CD8-positive, alpha-beta memory T cell (primary cell): ENCODE measurements at places on chromosomes 2 and 18.
A peak's percentile ranks its signal among the peaks of the same experiment; 100 is the strongest.

DNA sequence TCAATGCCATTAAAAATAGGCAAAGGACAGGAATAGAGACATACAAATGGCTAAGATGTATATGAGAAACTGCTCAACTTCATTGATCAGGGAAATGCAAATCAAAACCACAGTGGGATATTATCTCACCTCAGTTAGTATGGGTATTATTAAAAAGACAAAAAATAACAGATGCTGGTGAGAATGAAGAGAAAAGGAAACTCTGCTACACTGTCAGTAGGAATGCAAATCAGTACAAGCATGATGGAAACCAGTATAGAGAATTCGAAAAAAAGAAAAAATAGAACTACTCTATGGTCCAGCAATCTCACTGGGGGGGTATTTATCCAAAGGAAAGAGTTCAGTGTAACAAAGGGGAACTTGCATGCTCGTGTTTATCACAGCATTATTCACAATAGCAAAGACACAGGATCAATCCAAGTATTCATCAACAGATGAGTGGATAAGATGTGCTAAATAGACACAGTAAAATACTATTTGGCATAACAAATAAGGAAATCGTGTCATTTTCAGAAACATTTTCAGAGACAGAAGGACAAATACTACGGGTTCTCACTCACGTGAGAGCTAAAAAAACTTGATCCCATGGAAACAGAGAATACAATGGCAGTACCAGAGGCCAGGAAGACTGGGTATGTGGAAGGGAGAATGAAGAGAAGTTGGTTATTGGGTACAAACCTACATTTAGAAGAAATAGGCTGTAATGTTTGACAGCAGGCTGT is 60.6 kb downstream of the CCDC74A start:
- H3K27ac ChIP-seq: no peak overlapping the region
- no peaks in the 10 kb centered on the region for H3K4me1 ChIP-seq
- no peak overlapping the region for H3K4me3 ChIP-seq
- H3K36me3 ChIP-seq: no peaks in the 10 kb centered on the region

DNA sequence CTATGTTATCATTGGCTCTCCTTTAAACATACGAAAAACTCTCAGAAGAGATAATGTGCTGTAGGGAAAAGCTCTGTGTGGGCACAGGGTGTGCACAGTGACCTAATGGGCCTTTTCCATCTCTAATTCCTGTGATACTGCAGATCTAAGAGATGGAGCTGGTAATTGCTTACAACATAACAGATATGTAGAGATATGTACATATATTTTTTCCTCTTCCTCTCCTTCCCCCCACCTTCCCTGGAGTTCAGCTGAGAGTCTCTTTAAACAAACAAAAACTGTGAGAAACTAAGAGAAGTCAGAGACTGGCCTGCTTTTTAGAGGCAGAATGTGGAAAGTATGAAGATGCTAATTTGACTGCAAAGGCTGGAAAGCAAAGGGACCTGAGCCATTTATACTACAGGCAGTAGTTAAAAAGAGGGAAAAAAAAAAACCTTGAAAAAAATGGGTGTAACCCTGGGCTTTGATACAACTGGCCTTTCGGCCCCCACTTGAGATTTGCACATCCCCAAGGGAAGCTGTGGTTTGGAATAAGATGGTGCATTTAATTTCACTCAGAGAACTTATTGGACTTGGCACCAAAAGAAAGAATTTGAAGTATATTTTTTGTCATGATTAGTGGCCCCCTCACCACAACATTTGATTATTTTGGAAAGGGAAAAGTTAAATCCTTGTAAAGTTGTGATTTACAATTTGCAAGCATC is 502.2 kb upstream of the ZEB2 start:
- no peak for DNase-seq
- H3K27ac ChIP-seq: no peak overlapping the region
- H3K4me1 ChIP-seq: no peaks in the 10 kb centered on the region
- no peaks in the 10 kb centered on the region for H3K36me3 ChIP-seq
- H3K4me3 ChIP-seq: no peak overlapping the region
- H3K27me3 ChIP-seq: no peaks in the 10 kb centered on the region

DNA sequence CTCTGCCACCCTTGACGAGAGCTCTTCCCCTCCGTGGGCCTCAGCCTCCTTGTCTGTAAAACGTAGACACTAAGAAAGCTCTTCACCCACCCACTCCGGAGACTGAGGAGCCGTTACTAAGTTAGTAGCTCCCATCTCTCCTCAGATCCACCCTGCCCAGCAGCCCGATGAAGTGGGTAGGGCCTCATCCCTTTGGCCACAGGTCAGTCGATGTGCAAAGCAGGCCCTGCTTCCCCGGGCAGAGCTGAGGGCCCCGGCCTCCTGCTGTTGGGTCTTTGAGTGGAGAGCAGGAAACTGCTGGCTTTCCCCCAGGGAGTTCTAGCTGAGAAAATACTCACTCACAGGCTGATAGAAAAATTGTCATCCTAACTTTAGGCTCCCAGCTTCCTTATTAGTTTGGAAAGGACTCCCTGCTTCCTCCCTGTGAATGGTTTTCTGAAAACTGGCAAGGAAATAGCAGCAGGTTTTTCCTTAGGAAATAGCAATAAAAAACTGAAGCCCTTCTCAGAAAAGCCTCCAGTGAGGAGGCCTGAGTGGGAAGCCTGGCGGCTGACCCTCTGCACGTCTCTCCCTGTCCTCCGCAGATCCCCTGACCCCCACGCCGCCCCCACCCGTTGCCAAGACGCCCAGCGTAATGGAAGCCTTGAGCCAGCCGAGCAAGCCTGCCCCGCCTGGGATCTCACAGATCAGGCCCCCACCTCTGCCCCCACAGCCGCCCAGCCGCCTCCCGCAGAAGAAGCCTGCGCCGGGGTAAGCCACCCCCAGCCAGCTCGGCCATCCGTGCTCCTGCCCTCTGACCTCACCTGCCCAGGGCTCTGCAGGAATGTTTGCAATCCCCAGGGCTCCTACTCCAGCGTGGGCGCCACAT is 30.2 kb downstream of the ITGB1BP1 start:
- no peaks in the 10 kb centered on the region for H3K36me3 ChIP-seq
- H3K4me1 ChIP-seq: no peaks in the 10 kb centered on the region
- no peaks in the 10 kb centered on the region for H3K27me3 ChIP-seq
- H3K4me3 ChIP-seq: no peak overlapping the region
- no peak overlapping the region for H3K27ac ChIP-seq

DNA sequence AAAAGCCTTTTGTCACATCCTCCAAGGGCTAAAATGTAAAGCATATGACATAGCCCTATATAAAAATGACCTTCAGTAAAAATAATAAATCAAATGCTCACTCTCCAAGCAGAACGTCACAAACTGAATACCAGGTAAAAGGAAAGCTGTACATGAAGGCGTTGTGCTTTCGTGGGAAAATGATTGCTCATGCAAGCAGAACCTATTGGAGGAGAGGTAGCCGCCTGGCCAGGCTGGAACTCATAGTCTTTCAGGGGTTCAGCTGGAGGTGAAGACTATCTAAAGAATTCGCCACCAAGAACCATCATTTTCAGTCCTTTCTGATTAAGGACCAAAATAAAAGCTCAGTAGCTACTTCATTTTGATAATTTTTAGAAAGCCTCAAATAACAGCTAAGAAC is 44.7 kb downstream of the ANKRD44 start:
- H3K27me3 ChIP-seq: no peaks in the 10 kb centered on the region
- peak overlapping the region; percentile 20 for H3K4me3 ChIP-seq
- no peak overlapping the region for H3K27ac ChIP-seq
- H3K4me1 ChIP-seq: peaks cover 95% of the 10 kb centered on the region
- H3K36me3 ChIP-seq: no peaks in the 10 kb centered on the region
